Choroid plexus epithelial cell (primary cell): ENCODE measurements at places on chromosomes 13 and 19.

GRCh38 chr19:38425222-38425809 is 703 bp downstream of the RASGRP4 start:
- DNase-seq: no peak

- no peak for DNase-seq
Observed at GRCh38 chr19:42498169-42498757, 30.0 kb downstream of the CEACAM1 start.

- DNase-seq: peak; percentile 34
Observed at GRCh38 chr19:2536461-2536860, 60.5 kb downstream of the GADD45B start.

GRCh38 chr19:39951686-39952085 is 17.3 kb upstream of the FCGBP start:
- peak; percentile 82 for DNase-seq

DNA sequence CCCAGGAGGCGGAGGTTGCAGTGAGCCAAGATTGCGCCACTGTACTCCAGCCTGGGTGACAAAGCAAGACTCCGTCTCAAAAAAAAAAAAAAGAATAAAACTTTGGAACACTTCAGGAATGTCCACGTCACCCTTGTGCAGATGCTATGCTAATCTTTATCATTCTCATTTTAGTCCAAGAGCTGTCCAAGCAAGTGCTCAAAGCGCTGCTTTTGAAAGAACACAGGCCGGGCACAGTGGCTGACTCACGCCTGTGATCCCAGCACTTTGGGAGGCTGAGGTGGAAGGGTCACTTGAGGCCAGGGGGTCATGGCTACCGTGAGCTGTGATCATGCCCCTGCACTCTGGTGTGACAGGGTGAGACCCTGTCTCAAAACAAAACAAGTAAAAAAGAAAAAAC is 11.1 kb upstream of the UQCR11 start:
- peak; percentile 22 for DNase-seq

DNA sequence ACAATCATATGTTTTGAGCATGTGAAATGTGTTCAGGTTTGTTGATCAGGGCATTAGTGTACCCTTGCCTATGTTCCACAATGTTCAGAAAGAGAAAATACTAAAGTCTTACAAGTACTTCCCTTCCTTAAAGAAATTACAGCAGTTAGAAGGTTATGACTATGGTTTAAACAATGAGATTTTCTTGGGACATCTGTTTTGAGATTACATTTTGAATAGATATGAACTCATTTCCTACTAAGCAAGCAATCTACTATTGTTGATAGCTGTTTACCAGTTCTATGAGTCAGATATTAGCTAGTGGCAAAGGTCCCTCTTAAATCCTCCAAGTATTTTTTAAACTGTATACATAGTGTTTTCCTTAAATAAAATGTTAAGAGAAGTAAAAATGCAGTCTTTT is 241.3 kb downstream of the DACH1 start:
- peak; percentile 39 for DNase-seq
